ENCODE measurements at places on chromosomes 1 and 21. TPM values are rescaled to one million over a fixed set of nuclear protein-coding genes. Genes with fewer than 3 reads are reported as not detected.

- no peak overlapping the region for H3K4me3 ChIP-seq
- no peak overlapping the region for H3K27ac ChIP-seq
- H3K27me3 ChIP-seq = no peaks in the 10 kb centered on the region
- no peaks in the 10 kb centered on the region for H3K36me3 ChIP-seq
- no peaks in the 10 kb centered on the region for H3K4me1 ChIP-seq
These were observed 74.4 kb downstream of the LHX9 start for GRCh38 chr1:197991594-197991993.

DNA sequence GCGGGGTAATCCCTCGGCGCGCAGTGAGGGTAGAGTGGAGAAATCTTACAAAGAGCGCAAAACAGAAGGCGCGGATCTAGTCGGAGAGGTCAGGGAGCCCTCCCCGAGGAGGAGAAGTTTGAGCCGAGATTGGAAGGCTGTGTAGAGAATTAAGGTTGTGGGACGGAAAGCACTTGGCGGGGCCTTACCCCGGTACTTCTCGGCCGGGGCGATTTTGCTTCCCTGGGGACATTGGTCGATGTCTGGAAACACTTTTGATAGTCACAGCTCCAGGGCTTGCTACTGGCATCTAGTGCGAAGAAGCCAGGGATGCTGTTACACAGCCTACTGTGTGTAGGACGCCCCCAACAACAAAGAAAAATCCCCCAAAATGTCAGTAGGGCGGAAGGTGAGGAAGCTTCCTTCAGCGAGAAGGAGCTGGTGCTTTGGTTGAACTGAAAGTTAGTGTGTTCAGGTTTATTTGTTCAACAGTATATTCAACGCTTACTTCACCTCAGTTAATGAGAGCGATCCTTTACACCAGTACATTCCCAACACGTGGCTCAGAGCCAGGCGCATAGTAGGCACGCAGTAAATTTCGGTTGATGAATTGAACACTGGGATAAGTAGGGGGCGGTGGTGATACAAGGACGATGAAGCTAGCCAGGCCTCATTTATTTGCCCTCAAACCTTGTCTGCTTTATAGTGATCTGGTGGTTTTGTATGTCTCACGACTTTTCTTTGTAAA is 807 bp downstream of the CEP85 start:
- peak overlapping the region; percentile 82 for H3K27ac ChIP-seq
- DNase-seq = no peak
- H3K27me3 ChIP-seq = no peaks in the 10 kb centered on the region
- H3K4me3 ChIP-seq = peak overlapping the region; percentile 78
- H3K4me1 ChIP-seq = no peaks in the 10 kb centered on the region

DNA sequence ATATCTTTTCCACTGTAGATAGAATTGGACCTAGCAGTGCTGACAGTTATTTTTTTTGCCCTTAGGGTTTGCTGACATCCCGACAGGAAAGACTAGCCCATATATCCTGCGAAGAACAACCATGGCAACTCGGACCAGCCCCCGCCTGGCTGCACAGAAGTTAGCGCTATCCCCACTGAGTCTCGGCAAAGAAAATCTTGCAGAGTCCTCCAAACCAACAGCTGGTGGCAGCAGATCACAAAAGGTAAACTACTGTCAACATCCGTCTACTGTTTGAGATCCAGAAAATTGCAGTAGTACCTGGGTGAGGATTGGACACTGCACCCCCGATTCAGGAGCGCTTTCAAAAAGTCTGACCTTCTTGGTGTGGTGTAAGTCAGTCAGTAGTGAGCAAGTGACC is 55.8 kb downstream of the CENPF start:
- H3K36me3 ChIP-seq = no peaks in the 10 kb centered on the region
- H3K27me3 ChIP-seq = no peaks in the 10 kb centered on the region
- H3K4me3 ChIP-seq = no peak overlapping the region
- no peaks in the 10 kb centered on the region for H3K4me1 ChIP-seq
- H3K27ac ChIP-seq = no peak overlapping the region

CD1D gene
- total RNA-seq = 0.96 TPM

GRCh38 chr1:154407198-154408091 is 2.3 kb downstream of the IL6R start:
- H3K27me3 ChIP-seq = no peaks in the 10 kb centered on the region
- DNase-seq = no peak
- H3K27ac ChIP-seq = peak overlapping the region; percentile 99
- peaks cover 23% of the 10 kb centered on the region for H3K4me1 ChIP-seq

DNA sequence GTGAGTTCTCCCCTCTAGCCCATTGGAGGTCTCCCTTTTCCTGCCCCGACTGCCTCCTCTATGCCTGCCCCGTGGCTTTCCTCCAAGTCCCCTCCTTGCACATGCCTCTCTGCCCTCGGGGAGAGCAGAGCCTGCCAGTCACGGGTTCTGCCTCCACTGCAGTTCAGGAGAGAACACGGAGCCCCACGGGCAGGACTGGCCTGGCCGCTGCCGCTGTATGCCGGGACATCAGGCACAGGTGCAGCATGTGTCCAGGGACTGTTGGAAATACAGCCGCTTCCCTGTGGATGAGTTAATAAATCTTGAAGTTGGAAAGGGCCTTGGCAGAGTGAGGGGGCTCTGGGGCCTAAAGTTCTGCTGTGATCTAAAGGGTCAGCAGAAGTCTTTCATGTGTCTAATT is 676.6 kb downstream of the MATN1 start:
- no peak overlapping the region for H3K27ac ChIP-seq
- no peak for DNase-seq
- no peaks in the 10 kb centered on the region for H3K4me1 ChIP-seq

- no peak overlapping the region for H3K27ac ChIP-seq
- no peaks in the 10 kb centered on the region for H3K36me3 ChIP-seq
- no peaks in the 10 kb centered on the region for H3K4me1 ChIP-seq
- no peak overlapping the region for H3K4me3 ChIP-seq
These were observed 338.2 kb downstream of the ASTN1 start for GRCh38 chr1:176826265-176826664.

- H3K4me3 ChIP-seq = no peak overlapping the region
- H3K4me1 ChIP-seq = no peaks in the 10 kb centered on the region
- no peak for DNase-seq
- H3K27me3 ChIP-seq = no peaks in the 10 kb centered on the region
- no peaks in the 10 kb centered on the region for H3K36me3 ChIP-seq
These were observed 190.5 kb downstream of the APP start for GRCh38 chr21:25979845-25980616.

DNA sequence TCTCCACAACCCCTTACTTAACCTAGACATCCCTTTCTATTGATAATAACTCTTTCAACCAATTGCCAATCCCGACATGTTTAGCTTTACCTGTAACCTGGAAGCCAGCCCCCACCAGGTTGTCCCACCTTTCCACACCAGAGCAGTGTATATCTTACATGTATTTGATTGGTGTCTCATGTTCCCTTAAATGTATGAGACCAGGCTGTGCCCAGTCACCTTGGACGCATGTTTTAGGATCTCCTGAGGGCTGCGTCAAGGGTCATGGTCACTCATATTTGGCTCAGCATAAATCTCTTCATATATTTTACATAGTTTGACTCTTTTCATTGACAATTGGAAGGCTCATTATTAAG is 5.3 kb upstream of the SLC19A1 start:
- no peak overlapping the region for H3K4me3 ChIP-seq
- DNase-seq = no peak
- no peaks in the 10 kb centered on the region for H3K4me1 ChIP-seq
- no peak overlapping the region for H3K27ac ChIP-seq

Data from breast epithelium (tissue), 4 donors.